Islet precursor cell (in vitro differentiated cells): ENCODE measurements at places on chromosomes 16 and 17.

- peak; percentile 54 for DNase-seq
Measured at GRCh38 chr17:80596760-80597608, 52.3 kb downstream of the RPTOR start.

DNA sequence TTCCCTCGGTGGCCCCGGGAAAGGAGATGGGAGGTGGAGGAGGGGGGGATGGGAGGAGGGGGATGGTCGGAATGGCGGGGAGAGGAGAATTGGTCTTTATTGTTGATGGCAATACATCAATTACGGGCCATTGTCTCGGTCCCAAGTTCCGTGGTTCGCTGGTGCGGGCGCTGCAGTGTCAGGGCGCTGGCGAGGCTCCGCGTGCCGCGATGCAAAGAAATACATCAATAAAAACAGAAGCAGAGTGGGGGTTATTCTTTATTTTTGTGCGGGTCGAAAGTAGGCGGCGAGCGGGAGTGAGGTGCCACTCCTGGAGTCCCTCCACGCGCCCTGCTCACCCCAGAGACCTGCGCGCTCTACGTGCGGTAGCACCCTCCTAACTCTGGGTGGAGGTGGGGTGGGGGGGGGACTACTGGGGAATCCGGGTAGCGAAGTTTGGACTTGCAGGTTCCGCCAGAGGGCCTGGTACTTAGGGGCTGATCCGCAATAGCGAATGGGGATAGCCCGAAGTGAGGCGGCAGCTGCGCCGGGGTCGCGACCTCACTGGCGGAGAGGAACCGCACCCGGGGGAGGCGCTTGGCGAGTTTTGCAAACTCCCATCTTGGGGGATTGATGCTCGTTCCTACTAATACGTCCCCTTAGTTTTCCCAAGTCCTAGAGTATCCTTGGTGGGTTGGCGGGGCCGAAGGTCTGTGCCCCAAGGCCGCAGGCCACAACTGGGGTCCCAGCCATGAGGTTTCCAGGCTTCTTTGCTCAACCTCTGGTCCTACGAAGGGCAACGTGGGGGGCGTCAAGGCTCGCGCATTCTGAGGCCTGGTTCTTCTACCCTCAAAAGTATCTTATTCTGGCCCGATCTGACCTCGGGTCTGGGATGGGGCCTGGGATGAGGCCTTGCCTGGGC is 3.5 kb upstream of the SALL1 start:
- DNase-seq = peak; percentile 64

DNA sequence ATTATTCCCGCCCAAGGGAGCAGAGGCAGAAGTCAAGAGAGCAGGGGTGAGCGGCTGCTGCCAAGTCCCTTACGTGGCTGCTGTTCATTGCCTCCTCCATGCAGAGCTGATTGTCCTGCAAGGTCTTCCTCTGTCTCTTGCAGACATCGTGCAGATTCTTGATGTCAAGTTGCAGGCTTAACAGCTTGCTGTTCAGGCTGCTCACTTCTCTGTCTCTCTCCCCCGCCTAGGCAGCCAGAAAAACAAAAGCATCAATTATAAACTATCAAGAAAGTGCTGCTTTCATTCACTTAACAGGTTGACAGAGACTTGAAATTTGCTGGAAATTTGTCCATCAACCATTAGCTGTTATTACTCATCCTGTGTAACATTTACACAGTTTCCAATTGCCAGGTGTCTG is 7.3 kb downstream of the PMFBP1 start:
- no peak for DNase-seq

DNA sequence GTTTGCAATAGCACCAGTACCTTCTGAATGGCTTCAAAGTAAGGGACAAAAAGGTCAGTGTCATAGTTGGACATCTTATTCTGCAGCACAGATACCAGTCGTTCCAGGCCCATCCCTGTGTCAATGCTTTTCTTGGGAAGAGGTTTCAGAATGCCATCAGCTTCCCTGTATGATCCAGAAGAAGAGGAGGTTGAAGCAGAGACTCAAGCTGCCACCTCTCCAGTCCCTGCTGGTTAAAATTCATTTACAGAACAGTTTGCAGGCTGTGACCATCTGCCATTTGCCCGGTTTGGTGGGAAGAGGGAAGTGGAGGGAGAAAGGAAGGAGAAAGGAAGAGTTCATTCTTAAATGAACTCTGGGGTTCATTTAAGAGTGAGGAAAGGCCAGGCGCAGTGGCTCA is 18.4 kb upstream of the EXOSC6 start:
- DNase-seq = no peak

- peak; percentile 64 for DNase-seq
Measured at GRCh38 chr17:82240506-82241182, 11.8 kb downstream of the SLC16A3 start.

GRCh38 chr16:67415872-67416793 is at the start of gene ZDHHC1:
Gene ZDHHC1, minus strand, starts transcription at chr16:67416477. Its CDS starts 8,702 bp downstream, at chr16:67407775.
- peak; percentile 84 for DNase-seq

DNA sequence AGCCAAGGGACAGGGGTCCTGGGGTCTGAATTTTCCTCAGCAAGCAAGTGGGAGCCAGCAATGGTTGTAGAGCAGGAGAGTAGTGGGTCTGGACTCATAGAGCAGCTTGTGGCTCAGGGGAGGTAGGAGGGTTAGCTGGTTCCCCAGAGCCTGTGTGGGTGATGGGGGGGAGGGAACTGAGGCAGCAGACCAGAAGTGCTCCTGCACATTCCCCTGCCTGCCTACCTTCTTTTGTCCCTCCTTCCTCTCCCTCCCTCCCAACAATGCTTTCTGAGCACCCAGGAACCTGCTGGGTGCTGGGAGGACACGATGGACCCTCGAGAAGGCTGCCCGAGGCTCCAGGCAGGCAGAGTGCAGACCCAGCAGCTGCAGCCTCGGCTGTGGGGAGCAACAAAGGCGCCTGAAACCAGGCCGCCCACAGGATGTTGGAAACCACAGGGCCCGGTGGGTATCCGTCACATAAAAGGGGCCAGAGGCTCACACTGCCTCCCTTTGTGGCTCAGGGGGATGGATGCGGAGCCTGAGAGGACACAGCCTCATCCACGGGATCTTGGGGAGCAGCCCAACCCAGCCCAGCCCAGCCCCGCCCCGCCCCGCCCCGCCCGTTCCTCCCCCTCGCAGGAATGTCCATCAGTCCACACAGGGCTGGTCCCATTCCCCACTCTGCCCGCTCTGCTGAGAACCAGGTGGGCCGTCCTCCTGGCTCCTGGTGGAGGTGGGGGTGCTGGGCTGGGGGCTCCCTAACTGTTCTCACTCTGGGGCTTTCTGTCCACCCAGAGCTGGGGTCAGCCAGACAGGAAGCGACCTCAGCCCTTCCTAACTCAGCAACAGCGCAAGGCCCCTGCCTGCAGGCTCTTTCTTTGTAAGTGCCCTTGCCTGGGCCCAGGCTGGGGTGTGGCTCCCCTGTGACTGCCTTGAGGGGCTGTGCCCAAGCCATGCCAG is 1.7 kb upstream of the NLRC3 start:
- DNase-seq = no peak

DNA sequence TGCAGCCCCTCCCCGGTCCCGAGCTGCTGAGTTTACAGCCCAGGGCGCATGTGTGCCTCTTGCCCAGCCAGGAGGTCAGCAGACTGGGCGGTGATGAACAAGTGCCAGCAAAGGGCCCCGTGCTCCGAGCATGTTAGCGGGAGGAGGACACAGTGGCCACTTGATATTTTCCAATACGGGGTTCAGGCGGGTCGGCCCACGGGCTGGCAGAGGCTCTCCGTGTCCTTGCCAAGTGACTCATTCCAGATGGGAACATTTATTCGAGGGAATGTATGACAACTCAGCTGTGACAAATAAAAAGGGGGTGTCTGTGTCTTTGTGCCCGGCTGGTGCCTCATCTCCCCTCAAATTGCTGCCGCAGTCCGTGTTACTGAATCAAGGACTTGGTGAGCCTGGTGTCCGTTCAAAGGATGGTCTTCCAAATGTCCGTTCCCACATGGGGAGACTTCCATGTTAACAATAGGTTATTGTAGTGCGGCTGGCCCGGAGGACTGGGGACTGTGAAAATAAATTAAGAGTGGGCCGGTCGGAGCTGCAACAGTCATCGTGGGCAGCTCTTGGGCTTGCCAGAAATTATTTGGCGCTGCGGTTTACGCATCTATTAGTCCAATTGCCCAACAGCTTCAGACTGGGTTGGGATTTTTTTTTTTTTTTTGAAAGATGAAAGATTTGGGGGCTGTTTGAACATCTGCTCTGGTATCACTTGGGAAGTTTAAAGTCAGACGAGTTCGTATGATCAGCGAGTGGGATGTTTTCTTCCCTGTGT is 174.0 kb upstream of the CIBAR2 start:
- DNase-seq = no peak

DNA sequence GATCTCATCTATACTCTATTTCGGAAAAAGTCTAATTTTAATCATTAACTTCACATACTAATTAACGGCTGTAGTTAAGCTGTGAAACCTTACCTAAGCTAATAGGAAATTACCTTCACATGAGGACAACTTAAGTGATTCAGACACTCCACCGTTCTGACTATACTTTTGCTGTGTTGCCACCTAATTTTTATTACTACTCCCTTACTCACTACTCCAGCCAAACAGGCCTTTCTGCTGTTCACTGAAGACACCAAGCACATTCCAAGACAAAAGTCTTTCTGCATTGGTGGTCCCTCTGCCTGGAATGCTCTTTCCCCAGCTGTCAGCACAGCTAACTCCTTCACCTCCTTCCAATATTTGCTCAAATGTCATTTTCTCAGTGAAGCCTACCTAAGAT is 1.3 kb downstream of the CMTR2 start:
- DNase-seq = peak; percentile 54

DNA sequence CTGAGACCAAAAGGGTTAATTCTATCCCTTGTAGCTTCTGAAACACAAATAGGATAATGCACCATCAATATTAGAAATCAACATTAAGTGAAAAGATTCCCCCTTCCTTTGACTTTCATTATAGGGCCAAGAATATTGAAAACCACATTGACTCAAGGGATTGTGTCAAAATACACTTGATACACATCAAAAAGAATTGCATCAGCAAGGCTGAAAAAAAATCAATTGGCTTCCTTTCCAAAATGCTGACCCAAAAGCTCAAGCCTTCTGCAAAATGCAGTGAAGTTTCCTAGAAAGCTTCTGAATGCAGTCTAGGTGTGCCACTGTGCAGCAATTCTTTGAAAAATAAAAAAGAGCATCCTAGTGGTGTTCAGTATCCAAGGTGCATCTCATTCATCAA is 674.4 kb downstream of the TOX3 start:
- DNase-seq = no peak

- DNase-seq = no peak
Measured at GRCh38 chr17:66580956-66581391, 253.9 kb upstream of the CACNG5 start.

- no peak for DNase-seq
Measured at GRCh38 chr16:49575346-49576172, 202.0 kb downstream of the C16orf78 start.

- DNase-seq = peak; percentile 74
Measured at GRCh38 chr17:28346746-28347246, 10.5 kb downstream of the POLDIP2 start.

- no peak for DNase-seq
Measured at GRCh38 chr17:27986805-27987684, 55.4 kb upstream of the NLK start.

DNA sequence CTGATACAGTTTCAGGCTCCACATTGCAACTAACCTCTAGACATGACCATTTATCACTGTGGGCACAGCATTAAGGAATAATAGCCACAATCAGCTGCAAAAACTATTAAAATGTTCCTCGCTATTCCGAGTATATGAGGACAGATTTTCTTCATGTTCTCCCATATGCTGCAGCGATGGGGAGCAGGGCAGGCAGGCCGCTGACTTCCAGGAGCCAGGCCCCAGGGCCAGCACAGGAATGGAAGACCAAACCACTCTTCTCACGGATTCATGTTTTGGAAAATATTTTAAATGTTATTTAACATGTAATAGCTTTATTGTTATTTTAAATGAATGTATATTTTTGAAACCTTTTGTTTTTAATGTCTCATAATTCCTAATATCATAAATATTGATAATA is 43.8 kb upstream of the ENDOV start:
- DNase-seq = no peak

DNA sequence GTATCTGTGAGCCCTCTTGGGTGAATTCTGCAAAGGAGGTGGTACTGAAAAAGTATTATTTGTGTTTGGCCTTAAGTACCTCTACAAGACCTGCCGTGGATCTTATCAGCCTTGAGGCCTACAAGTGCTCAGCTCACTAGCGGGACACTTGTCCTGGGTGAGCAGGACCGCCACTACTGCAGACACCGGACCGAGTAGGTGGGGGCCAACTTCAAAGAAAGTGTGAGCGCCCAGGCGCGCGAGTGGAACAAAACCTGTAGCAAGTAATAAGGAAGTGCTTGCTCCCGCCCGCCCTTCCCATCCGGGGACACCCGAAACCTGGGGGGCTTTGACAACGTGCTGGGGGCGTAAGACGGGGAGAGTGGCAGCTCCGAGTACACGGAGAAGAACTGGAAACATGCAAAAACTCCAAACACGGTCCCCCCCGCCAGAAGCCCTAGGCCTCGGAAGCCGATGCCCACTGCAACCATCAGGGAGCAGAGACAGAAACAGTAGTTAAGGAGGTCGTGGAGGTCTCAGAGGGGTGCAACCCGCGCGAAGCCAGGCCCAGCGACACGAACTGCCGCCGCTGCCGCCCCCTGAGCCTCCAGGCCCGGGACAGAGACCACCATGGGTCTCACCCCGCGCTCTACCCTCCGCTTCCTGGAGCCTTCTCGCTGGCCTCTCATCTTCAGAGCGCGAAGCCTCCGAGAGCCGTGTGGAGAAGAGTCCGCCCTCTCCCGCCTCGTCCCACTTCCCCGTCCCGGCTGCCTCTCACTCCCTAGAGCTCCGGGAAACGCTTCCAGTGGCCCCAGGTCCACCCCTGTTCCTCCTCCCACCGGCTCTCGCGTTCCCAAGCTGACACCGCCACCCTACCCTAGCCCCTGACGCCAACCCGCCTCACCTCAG is 537 bp downstream of the CNOT1 start:
- DNase-seq = peak; percentile 63

DNA sequence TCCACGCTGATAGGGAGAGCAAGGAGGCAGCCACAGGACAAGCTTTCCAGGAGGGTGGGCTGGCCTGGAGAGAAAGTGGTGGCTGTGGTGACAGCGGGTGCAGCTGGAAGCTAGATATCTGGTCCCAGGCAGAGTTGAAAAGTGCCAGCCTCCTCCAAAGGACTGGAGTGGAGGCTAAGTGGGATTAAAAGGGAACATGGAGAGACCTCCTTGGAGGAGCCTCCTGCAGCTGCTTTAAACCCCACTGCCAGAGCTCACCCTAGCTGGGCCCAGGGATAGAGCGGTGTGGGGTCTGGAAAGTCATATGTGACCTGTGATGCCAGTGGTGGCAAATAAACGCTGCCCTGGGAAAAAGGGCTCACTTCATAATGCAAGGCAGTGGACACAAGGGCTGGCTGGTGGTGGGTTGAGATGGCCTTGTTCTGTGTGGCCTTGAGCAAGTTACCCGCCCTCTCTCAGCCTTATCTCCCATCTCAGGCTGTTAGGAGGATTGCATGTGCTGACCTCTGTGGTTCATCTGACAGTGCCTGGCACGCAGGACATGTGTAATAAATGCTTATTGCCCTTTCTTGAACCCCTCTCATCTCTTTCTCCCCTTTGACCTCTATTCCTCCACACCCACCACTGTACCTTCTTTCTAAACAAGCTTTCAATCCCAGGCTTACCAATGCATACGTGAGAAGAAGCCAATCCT is 61.0 kb upstream of the LGALS9 start:
- no peak for DNase-seq

GRCh38 chr17:3867606-3868005 is 21.6 kb upstream of the NCBP3 start:
- DNase-seq = no peak

GRCh38 chr16:31807086-31807485 is 66.5 kb upstream of the ZNF267 start:
- no peak for DNase-seq
